ENCODE measurements at places on chromosomes 2 and 18.

- DNase-seq: no peak
Measured at GRCh38 chr2:105176429-105176828, 65.1 kb upstream of the GPR45 start.

- DNase-seq: no peak
Measured at GRCh38 chr2:191265311-191266170, 20.3 kb downstream of the MYO1B start.

GRCh38 chr2:149360106-149360505 lies 29.7 kb downstream of the LYPD6 start:
- no peak for DNase-seq

DNA sequence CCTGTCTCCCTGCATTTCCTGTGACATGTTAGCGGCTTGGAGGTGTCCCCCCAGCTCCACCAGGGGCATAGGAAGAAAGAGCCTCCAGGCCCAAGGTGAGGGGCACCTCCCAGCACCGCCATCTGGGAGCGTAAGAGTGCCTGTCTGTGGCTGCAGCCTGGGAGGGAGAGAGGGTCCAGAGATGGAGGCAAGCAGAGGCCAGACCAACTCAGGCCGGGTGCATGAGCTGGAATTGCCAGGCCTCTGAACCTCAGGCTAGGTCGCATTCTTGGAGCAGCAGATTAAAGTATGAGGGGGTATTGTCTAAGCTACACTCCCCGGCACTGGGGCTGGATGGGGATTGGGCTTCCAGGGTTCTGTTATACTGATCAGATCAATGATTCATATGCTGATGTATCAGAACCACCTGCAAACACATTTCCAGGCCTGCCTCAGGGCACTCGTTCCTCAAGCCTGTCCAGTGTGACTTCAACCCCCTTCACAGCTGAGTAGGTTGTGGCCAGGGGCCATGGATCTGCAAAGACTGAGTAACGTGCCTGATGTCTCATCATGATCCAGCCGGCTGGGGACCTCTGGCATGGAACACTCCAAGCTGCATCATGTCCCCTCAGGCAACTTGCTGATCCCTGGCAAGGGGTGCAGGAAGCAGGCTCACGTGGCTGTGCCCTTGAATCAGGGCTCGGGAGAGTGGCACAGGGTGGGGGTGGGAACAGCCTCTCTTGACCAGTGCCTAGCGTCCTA lies 73.2 kb downstream of the HS1BP3 start:
- no peak for DNase-seq

DNA sequence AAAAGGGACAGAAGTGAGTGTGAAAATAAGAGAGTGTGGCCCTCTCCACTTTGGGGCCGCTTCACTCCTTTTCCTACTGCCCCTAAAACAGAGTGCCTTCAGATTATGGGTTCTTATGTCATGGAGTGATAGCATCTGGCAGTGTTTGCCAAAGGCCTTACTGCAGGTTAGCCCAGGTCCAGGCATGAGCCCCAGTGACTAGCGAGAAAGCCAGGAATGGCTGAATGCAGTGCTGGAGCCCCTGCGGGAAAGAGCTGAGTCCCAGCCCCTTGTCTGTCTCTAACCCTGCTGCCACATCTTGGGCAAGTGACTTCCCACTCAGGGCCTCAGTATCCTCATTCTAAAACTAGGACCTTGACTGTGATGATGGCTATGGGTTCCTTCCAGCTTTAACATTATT lies 6.0 kb downstream of the IGFBP5 start:
- DNase-seq: no peak

- no peak for DNase-seq
Measured at GRCh38 chr2:2633017-2633416, 301.9 kb upstream of the MYT1L start.

- DNase-seq: no peak
Measured at GRCh38 chr2:166360906-166361305, 14.8 kb downstream of the SCN9A start.
